ENCODE measurements at places on chromosomes 7 and 10.

GRCh38 chr10:50275650-50276235 is 24.4 kb upstream of the ASAH2 start:
- DNase-seq: peak; percentile 5

DNA sequence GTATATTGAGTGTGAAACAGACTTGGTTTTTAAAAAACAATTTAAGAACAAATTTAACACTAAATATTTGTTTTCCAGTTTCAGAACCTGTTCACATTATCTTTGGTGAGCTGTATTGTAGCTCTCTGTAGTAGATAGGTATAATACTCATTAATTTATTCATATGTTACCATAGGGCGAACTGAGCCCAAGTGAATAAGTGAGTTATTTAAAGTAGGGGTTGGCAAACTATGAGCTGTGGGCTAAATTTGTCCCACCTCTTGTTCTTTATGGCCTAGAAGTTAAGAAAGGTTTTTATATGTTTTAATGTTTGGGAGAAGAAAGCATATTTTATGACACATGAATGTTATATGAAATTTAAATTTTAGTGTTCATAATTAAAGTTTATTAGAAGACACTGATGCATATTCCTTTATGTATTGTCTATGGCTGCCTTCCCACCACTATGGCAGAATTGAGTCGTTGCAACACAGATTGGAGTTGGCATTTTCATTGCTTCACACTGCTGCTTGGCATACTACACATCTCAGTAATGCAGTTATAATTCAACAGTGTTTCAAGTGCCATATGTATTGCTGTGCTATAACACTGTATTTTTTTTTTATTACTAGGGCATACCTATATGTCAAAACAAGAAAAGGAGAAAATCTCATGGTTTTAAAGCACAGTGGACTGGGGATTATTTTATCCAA is 146.5 kb downstream of the ADK start:
- no peak for DNase-seq

GRCh38 chr7:17320657-17321056 is 22.2 kb downstream of the AHR start:
- DNase-seq: no peak

GRCh38 chr7:158973440-158973839 is 117.1 kb downstream of the DYNC2I1 start:
- DNase-seq: no peak

DNA sequence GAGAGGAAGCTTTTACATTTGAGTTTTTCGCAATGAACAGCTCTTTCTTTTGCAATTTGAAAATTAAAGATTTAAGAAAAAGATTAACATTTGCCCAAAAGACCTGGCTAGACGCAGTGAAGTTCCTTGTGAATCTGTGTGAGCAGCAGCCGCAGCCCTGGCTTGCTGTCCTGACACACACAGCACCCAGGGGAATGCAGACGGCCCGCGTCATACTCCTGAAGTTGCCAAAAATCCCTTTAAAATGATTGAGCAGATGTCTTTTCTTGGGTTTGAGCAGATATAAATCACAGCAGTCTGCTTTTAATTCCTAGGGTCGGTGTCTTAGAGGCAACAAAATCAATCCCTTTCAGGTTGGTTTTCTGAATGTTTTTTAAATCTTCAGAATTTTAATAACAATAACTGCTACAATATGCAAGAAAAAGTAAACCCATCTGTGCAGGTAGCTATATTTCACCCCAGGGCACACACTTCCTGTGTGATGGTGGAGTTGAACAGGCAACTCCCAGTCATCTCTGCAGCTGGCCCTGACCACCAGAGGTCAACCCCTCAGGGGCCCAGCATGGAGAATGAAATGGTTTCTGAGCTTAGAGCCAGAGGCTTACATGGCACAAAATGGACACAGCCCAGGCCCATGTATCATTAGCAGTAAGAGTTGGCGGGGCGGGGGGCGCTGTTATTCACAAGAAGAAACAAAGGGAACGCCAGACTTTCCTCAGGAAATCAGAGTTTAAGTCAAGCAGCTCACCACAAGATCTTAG is 32.2 kb upstream of the TRIL start:
- no peak for DNase-seq

DNA sequence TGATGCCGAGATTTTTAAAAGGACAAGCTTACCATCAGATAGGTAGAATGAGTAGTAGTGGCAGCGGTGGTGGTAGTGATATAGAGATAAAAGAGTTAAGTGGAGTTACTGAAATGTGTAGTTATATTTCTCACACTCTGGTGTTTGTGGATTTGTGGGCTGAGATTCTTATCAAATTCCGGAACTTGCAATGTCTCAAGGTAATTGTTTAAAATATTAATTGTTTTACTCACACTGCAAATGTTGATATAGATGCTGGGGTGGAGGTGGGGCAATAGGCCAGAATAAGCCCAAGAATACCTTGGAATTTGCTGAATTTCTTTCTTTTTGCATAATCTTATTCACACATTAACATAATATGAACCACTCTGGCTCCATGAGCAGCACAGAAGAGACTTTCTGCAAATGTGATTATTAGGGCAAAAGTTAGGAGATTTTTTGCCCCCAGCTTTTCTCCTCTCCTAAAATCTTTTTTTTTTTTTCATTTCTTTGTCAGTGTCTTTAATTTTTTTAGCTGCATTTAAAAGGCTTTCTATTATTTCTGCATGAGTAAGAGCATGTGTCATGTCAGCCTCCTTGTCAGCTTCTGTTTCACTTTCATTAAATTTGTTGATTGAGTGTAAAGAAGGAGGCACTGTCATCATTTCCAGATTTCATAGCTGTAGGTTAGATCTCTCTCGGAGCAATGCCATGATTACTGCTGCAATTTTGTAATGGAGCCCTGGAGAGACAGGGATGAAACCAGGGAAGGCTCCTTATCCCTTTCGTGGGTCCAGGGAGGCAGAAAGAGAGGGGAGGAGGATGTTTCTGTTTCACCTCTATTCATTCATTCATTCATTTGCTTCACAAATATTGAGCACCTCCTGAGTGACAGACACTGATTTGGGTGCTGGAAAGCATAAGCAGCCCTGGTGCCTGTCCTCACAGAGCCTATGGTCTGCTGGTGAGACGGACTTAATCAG is 13.1 kb upstream of the SGMS1 start:
- peak; percentile 40 for DNase-seq

DNA sequence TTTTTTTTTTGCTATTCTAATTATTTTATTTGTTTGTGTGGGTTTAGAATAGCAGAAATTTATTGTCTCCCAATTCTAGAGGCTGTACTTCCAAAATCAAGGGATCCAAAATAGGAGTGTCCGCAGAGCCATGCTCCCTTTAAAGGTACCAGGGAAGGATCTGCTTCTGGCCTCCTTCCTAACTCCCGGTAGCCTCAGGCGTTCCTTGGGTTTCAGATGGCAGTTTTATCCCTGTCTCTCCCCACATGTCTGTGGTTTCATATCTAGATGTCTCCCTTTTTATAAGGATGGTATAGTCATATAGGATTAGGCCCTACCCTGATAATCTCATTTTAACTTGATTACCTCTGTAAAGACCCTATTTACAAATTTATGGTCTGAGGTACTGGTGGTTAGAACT is 48.4 kb downstream of the BMPR1A start:
- DNase-seq: no peak

DNA sequence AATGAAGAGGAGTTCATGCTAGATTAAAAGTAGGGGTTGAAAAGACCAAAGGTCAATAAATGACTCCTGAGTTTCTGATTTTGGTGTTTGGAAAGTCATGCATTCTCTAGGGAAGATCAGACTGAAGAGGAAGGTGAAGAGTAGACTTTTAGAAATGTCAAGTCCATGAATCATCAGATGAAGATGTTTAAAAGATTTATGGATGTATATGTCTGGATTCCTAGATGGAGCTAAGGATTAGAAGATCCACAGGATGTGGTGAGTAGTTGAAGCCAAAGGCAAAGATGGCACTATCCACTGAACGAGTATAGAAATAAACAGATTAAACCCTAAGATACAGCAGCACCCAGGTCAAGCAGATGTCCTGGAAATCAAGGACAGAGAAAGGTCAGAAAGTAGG is 298.5 kb downstream of the GPAM start:
- no peak for DNase-seq

DNA sequence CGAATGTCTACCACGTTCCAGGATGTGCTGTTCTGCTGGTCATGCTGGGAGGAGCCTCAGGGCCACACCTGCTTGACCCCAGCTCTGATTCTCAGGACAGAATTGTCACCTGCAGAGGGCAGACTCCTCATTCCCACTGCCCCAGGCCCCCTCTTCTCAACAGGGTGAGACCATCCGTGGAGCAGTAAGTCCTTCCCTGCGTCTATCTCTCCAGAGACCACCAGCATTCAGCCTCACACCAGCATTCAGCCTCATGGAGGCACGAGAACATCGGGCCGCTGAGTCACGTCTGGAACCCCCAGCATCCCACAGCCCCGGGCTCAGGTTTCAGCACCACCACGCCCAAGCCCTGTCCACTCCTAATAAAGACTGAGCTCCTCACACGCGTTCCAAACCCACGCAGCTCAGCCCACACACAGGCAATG is 273.4 kb downstream of the DIP2C start:
- no peak for DNase-seq

DNA sequence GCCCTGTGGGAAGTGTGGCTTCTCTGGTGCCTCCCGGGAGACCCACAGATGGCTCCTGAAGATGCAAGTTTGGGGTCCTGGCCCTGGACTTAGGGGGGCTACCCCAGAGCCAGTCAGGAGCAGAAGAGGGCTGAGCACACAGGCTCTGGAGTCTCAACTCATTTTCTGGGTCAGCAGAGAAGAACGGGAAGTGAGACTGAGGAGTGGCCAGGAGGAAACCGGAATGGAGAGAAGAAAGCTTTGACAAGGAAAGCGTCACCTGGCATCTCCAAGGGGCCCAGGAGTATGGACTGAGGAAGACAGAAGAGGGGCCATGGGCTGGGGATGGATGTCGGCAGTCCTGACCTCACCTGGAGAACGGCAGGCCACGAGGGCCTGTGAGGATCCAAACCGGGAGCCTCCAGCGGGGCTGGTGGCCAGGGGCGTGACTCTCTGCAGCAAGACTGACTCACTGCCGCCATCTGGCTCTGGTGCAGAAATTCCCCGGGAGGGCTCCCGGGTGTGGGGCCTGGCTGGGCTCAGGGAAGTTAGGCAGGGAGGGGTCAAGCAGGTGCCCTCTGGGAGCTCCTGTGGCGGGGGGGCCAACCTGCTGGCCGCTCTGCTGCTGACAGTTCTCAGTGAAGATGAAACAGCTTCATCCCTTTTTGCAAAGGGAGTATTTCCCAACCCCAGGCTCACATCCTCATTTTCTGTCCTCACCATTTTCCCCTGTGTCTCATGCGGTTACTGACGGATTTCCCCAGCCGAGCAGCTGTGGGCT is 23.6 kb downstream of the DAGLB start:
- DNase-seq: no peak

DNA sequence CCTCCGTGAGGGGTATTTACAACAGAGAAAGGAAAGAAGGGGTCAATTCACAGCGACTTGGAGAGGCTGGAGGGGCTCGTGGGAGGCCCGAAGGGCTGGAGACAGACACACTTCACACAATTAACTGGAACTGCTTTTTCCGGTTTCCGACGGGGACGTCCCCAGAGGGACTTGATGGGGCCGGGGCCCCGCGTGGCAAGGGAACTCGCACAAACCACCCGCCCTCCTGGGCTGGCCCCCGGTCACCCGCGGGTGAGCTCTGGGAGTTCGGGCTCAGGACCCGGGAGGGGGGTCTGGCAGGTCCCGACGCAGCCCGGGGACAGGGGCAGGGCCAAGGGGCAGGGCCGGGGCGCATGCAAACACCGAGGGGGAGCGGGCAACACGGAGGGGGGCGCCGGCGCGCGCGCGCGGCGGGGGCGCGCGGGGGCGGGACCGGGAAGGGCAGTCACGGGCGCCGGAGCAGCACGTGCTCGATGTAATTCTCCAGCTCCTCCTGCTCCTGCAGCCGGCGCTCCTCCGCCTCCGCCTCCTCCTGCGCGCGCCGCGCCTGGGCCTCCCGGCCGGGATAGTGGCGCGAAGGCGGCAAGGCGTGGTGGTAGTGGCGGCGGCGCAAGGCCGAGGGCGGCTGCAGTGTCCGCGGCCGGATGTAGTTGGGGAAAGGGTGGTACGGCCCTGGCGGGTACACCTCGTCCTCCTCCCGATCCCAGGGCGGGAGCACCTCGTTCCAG is 2.7 kb downstream of the VGF start:
- DNase-seq: no peak

DNA sequence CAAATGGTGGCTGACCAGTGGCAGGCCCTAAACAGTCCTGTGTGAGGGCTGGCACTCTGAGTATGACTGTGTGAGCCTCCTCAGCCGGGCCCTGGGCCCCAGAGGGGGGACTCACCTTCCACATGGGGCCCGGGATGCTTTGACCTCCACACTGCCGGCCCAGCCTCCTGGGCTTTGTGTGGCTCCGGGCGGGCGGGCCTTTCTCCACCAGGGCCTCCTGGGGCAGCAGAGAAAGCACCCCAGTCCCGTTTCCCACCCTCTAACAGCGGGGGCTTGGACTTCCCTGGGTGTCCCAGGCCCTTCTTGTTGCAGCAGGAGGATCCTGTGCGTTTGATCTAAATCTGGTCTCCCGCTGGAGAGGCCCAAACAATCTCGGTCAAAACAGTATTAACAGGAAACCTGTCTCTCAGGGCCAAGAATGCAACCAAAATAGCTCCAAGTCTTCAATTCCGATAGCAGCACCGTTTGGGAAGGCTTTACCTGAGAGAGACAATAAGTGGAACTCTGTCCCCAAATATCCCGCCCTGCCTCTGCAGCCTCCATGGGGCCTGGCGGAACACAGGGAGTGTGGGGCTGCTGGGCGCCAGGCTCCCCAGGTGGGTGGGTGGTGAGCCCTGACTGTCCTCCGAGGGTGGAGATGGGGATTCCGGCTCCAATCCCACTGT is 104.8 kb upstream of the ZNF32 start:
- DNase-seq: no peak

DNA sequence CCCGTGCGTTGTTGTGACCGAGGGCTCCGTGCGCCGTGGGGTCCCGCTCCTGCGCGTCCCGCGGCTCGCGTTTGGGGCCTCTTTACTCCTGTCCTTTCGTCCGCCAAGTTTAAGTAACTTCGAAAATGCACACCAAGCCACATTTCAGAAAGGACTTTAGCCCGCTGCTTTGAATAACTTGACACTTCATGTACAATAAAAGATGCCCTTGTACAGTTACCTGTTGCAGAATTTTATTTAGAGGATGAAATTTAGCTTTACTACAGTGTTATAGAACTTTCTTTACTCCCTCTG is 459 bp downstream of the SUGCT start:
- DNase-seq: no peak

- no peak for DNase-seq
Measured at GRCh38 chr7:86058649-86059048, 585.1 kb upstream of the GRM3 start.

GRCh38 chr7:92835851-92836488 is 403 bp downstream of the CDK6 start:
- peak; percentile 49 for DNase-seq

DNA sequence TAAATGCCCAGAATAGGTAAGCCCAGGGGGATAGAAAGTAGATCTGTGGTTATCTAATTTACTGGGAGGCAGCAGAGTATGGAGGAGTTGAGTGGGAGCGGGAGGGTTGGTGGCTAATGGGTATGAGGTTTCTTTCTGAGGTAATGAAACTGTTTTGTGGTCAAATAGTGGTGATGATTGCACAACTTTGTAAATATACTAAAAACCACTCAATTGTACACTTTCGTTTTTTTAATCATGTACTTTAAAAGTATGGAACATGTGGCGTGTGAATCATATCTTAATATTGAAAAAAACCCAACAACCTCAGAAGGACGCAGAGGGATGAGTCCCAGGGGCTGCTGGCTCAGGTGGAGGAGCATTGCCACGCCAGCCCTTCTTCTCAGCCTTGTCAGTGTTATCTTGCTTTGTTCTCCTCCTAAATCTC is 118.1 kb downstream of the WDR11 start:
- DNase-seq: no peak
